Stromal cell of bone marrow (primary cell): ENCODE measurements at places on chromosomes 6 and 20.

GRCh38 chr6:113433335-113433991 lies 423.7 kb upstream of the MARCKS start:
- peak; percentile 76 for DNase-seq

DNA sequence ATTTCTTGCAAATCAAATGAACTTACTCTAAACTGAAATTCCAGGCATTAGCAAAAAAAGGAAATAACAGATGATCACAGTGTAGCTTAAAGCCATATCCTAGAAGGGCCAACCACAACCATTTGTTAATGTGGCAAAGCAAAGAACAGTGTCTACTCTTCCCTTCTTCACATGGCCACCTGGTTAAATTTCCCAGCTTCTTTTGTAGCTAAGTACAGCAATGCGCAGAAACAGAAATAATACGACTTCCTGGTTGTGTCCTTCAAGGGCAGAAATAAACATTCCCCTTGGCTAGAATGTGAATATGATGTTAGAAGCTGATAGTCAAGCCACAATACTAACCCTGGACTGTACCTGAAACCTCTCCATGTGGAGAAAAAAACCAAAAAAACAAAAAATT lies 9.6 kb downstream of the SNX3 start:
- no peak for DNase-seq

DNA sequence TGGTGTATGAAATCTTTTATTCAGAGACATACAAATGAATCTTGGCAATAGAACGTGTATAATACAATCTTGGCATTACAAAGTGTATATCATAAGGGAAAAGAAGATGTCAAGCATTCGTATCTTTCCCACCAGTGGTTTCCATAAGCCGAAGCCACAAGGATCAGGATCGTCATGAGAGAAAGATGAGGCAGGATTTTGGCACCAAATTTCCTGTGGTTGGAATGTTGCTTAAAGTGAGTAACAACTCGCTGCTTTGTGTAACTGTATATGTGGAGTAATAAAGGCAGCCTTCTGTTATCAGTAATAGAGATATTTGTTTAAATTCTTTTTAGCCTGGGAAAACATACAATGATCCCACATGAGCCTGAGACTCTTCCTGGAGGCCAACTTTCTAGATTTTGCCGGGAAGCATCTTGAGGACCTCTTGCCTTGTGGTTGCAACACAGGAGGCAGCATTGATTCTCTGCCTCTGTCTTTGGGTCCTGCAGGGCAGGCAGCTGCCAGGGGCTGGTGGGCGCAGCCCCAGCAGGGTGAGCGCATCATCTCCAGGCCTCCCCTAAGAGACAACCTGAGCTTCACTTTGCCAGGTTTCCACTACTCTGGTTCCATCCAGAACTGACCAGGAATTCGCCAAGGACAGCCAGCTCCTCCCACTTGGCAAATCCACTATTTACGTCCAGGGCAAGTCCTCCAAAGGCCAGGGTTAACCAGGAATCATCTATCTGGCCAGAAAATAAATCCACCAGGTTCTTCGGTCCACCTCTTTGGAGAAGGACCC lies 230.9 kb upstream of the SULF2 start:
- peak; percentile 85 for DNase-seq

DNA sequence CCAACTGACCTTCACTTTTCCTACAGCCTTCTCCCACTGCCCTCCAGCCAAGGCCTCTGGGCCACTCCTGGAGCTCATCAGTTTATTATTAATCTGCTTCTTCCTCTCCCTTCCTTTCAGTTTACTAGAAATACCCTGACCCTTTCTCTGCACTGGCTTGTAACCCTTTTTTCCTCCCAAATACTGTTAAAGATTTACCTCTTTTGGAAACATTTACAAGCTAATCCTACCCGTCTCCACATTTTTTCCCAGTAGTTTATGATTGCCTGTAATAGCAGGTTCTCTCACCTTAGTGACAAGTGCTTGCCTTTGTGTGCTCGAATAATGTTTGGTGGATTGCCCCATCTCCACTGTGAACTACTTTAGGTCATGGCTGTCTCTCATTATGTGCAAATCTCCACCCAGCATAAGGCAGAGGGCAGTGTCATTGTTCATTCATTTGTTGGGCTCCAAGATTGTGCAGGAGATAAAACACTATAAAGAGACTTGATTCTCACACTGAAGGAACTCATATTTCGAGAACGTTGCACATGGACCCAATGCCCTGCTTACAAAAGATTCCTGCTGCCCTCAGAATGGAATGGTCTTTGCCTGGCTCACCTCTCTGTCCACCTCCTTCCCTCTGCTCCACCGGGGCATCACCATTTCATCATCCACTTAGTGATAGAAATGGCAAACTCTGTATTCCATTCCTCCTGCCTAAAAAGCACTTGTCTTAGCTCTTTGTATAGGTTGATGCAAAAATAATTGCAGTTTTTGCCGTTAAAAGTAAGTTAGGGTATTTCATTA lies 491.1 kb downstream of the UTRN start:
- DNase-seq = no peak

DNA sequence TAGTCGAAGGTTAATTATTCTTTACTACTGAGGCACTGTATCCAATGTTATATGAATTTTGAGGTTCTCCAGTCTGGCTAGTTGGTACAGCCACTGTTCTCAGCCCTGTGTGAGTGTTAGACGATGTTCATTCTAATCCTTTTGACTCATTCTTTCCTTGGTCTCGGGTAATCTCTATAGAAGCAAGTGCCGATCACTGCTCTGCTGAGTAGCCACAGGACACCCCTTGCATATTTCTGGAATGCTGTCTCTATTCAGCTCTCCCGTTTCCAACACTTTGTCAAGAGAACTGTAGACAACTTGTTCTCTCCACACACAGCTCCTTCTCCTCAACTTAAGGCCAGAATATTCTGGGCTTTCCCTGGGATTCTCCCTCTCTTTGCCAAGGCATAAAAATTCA lies 42.4 kb upstream of the PLCB1 start:
- no peak for DNase-seq
